Ascending aorta (tissue), 2 donors: ENCODE measurements at places on chromosomes 7 and 10.

DNA sequence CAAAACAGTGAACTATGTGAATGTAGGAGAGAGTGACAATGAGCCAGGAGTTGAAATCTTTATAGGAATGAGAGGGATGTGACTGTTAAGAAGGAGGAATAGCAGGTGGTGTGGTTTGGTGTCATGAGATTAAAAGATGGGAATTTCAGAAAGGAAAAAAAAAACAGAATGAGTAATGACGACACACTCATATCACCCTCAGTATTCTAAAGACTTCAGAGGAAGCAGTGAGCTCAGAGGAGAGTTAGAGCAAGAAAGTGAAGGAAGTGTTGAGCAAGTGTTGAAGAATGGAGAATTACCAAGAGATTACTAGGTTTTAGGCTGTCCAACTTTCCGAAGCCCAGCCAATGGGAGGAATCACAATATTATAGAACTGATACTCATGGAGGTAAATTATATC, 220.5 kb upstream of the HGF start:
- no peak for DNase-seq

DNA sequence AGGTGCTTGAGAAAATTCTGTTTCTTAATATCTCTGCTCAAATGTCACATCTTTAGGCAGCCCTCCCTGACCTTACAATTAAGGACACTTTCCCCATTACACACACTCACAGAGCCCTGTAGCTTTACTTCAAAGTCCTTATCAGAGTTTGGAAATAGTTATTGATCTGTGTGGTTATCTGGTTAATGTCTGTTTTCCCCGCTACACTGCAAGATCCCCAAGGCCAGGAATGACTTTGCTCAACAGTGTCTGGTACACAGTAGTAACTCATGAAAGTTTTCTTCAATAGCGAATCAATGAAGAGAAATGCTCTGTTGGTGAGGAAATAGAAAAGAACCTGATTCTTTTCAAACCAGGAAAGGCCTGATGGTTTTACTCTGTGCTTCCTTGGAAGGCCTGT, 554.4 kb downstream of the REEP3 start:
- no peak for DNase-seq

GRCh38 chr10:11043039-11043438, 25.4 kb downstream of the CELF2 start:
- no peak for DNase-seq

DNA sequence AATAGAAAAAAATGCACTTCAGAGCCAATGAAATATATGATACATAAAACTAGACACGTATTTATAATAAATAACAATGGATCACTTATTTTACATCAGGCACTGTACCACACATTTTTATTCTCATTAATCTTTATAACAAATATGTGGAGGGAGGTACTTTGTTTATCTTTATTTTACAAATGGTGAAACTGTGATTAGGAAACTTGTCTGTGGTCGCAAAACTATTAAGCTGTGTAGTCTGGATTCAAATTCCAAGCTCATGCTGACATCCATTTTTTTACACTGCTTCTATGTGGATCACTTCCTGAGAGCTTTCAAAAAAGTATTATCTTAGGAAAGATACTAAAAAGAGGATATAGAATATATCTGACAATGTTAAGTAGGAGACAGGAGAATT, 978.6 kb downstream of the SORCS1 start:
- DNase-seq = no peak

DNA sequence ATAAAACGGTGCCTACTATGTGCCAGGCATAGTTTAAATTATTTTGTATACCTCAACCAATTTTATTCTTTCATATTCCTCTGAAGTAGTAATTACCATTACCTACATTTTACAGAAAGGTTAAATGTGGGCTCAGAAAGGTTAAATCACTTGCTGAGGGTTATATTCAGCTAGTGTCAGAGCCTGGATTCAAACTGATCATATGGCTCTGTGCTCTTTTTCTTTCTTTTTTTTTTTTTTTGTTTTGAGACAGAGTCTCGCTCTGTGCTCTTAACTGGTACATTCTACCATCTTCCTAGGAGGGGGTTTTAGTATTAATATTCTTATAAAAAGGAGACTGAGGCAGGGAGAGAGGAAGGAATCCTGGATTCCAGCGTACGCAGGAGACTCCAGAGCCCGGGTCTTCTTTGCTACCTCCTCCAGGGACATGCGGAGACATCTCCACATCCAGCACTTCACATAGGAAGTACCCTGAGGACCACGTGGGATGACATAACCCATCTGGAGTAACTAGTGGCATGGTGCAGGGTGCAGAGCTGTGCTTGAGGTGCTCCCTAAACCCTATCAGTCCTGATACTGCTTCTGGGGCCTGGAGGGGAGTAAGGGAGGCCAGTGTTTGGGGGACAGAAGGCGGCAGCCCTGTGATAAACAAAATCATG, 29.6 kb upstream of the ATXN7L1 start:
- no peak for DNase-seq

GRCh38 chr7:158834878-158835784, 5.8 kb upstream of the ESYT2 start:
- DNase-seq = no peak

- DNase-seq = no peak
Observed at GRCh38 chr7:24842449-24843241, 85.4 kb upstream of the GSDME start.

DNA sequence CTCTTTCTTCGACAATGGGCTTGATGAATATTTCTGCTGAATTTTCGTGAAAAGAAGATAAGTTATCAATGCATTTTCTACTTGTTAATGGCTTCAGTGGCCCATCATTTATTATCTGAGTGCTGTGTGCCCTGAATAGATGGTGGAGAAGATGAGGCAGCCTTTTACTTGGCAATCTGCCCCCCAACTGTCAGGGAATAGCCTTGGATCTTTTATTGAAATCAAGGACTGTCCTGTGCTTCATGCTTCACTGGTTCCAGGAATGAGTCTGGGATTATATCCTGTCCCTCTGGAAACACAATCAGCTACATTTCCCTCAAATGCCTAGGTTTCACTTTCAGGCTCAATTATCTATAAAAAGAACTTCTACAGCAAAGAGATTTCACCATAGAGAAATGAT, 75.9 kb upstream of the NXPH1 start:
- no peak for DNase-seq

GRCh38 chr7:105268056-105268455, 120.7 kb downstream of the SRPK2 start:
- DNase-seq = no peak

DNA sequence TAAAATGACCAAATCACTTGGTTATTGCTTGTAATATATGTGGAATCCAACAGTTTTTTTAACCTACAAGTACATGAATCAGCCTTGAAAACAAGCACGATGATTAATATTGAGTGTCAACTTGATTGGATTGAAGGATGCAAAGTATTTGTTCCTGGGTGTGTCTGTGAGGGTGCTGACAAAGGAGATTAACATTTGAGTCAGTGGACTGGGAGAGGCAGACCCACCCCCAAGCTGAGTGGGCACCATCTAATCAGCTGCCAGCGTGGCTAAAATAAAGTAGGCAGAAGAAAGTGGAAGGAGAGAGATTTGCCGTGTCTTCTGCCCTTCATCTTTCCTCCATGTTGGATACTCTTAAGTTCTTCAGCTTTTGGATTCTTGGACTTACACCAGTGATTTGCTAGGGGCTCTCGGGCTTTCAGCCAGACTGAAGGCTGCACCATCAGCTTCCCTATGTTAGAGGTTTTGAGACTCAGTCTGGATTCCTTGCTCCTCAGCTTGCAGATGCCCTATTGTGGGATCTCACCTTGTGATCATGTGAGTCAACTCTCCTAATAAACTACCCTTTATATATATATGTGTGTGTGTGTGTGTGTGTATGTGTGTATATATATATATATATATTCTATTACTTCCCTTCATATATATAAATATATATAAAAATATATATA, 118.4 kb upstream of the WDR11 start:
- no peak for DNase-seq

DNA sequence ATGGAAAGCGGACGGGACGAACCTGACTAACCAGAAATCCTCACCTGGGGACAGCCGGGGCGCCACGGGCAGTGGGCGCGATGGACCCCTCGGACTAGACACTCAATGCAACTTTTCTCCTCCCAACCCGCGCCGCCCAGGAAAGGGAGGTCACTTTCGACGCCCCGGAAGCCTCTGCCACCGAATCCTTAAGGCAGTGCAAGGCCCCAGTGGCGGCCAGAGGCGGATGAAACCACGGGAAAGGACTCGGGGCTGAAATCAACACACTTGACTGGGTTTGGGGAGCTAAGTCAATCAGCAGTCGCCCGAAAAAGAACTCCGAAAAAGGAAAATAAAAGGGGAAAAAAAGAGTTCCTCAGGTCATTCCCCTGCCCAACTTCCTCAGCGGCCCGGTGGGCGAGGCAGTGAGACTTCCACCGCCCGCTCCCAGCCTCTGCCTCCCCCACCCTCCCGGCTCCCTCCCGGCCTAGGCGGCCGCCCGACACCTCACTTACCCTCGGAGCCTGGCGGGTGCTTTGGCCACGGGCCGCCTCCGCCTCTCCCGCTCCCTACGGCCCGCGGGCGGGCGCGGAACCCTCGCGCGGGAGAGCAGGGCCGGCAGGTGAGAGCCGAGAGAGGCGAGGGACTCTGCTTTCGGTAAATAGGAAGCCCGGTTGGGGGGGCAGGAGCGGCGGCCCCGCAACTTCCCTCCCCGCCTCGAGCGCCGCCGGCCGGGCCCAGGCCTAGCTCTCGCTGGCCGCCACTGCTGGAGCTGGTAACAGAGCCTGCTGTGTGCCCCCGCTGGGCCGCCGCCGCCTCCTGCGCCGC, 518 bp downstream of the WAPL start:
- DNase-seq = no peak

DNA sequence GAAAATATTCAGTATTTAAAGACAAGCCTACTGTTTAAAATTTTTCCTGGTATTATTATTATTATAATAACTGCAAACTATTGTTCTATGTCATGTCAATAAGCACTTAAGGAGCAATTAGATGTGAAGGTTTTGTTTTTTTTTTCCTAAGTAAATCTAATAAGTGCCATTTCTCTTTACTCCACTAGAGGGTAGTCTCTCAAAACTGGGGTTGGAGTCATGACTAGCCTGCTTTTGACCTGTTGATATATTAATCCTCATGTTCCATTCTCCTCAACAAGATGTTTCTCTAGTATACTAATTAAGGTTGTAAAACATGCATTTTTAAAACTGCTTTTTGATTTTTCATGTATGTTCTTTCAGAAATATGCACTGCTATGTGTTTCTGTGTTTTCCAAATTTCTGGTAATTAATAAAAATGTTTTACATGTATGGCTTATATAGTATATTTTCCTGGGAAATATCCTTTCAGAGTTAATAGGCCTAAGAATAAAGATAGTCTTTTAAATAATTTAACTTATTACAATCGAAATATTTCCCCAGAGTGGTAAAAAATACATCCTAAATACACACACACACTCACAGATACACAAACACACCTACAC, 1.0 kb upstream of the LRRN3 start:
- DNase-seq = no peak

DNA sequence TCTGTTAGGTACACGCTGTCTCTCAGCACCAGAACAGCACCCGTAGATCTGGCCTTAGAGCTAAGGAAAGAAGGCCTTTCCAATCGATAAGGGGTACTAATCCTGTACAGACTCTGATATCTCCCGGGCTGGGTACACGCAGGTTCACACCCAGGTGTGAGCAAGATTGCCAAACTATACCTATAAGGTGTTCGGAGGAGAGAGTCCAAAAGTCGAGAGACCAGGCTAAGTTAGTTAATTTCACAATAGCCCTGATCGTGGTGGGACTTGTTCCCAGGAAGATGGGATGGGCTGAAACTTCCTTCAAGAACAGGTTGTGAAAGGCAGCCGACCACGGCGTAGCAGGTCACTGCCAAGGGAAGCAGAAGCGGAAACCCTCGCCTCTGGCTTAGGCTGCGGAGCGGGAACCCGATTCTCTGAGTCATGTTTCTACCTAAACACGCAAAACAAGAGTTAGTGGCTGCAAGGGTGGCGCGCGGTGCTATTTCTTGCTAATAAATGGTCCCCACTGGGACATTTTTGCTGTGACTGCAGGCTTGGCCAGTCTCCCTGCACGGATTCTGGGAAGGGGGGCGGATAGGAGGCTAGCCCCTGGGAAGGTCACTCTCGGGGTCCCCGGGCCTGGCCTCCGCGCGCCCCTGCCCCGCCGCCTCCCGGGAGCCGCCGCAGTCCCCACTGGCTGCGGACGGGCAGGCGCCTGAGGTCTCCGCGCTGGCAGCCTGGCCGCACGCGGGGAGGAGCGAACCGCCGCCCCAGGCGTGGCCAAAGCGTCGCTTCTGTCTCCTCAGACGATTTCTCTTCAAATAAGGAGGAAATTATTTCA, 75.4 kb upstream of the PDSS1 start:
- no peak for DNase-seq

DNA sequence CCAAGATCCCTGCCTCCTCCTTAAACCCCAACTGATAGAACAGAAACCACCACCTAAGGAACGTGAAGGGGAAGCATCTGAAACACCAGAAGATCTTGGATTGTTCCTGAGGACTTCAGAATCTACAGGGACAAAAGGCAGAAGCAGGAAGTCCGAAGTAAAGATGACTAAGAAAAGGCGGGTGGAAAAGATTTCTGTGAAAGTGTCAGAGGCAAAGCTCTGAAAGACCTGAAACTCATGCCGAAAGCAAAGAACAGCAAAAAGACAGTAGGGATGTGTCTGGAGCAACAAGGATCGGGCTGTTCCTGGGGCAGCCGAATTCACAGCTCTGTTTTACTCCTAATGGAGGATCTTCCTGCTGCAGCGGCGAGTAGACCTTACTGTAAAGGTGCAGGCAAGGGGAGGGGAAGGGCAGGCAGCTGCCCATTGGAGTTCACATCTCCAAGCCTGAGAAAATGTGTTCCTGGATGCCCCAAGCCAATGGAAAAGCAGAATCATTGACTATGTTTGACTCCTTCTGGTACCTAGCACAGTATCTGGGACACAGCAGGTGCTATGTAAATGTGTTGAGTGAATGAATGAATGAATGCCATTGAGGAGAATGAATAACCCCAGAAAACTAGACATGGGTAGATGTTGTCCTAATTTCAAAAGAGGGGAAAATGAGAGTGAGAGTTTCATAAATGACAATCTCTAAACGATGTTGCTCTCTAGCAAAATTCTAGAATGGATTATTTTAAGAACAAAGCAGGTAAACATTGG, 40.4 kb downstream of the PDIA4 start:
- no peak for DNase-seq

GRCh38 chr7:80851896-80852476, 66.9 kb downstream of the SEMA3C start:
- DNase-seq = no peak

GRCh38 chr7:158495216-158495615, 92.4 kb downstream of the PTPRN2 start:
- DNase-seq = no peak

DNA sequence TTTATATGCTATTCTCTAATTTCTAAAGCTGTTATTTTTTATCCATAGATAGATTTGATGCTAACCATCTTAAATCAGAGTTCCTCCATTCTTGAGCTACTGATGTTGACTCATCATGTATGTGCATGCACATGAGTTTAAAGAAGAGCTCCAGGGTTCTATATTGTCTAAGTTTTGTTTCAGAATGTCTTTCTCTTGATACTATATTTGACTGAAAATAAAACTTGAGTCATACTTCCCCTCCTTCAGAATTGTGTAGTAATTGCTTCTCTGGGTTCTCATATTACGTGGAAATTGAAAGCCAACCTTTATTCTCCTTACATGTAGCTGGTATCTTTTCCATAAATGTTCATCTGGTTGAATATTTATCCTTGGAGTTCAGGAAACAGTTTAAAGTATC, 89.4 kb downstream of the LRRTM3 start:
- DNase-seq = no peak

GRCh38 chr7:150408393-150409299, 29.5 kb downstream of the ZNF775 start:
- no peak for DNase-seq
